Activated naive CD4-positive, alpha-beta T cell treated with anti-CD3 and anti-CD28 coated beads, Interleukin-2, amount 50 U/mL, for 72 hours (primary cell): ENCODE measurements at places on chromosomes 16 and 17.
A peak's percentile ranks its signal among the peaks of the same experiment; 100 is the strongest.

GRCh38 chr16:19907161-19907992 lies 22.7 kb upstream of the GPRC5B start:
- peak; percentile 81 for DNase-seq

- DNase-seq = no peak
Measured at GRCh38 chr17:53193044-53193443, 629.7 kb upstream of the KIF2B start.

DNA sequence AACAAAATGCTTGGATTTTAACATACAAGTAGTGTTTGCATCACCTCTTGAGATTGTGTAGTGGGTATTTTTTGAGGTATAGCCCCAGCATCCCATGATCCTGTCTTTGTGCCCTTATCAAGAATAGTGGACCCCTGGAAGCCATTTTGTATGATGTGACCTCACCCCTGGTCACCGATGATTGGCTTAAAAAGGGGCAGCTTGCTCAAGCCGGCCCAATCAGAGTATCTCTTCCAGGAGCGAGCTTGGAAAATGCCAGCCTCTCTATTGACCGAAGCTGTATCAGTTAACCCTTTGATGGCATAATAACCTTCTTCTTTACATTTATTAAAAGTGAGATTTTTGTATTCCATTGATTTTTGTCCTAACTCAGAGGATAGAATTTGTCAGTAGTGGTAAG lies 55.5 kb upstream of the FAM20A start:
- DNase-seq = no peak

- peak; percentile 14 for DNase-seq
Measured at GRCh38 chr17:61221597-61222471, 177.8 kb upstream of the TBX2 start.

DNA sequence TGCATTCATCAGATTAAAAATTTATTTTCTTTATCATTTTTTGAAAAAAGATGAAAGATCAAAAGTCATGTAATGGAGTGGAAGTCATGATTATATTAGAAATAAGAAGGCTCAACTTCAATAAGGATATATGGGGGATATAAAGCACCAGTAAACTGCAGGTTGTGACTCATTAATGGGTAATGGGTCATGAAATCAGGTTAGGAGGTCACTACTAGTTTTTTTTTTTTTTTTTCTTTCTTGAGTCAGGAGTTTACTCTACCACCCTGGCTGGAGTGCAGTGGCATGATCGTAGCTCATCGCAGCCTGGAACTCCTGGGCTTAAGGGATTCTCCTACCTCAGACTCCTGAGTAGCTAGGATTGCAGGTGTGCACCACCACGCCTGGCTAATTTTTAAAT lies 14.3 kb downstream of the EFCAB13 start:
- no peak for DNase-seq

GRCh38 chr16:73015612-73016487 lies 32.1 kb downstream of the ZFHX3 start:
- no peak for DNase-seq

GRCh38 chr16:2795395-2796143 lies 2.7 kb upstream of the PRSS41 start:
- no peak for DNase-seq

DNA sequence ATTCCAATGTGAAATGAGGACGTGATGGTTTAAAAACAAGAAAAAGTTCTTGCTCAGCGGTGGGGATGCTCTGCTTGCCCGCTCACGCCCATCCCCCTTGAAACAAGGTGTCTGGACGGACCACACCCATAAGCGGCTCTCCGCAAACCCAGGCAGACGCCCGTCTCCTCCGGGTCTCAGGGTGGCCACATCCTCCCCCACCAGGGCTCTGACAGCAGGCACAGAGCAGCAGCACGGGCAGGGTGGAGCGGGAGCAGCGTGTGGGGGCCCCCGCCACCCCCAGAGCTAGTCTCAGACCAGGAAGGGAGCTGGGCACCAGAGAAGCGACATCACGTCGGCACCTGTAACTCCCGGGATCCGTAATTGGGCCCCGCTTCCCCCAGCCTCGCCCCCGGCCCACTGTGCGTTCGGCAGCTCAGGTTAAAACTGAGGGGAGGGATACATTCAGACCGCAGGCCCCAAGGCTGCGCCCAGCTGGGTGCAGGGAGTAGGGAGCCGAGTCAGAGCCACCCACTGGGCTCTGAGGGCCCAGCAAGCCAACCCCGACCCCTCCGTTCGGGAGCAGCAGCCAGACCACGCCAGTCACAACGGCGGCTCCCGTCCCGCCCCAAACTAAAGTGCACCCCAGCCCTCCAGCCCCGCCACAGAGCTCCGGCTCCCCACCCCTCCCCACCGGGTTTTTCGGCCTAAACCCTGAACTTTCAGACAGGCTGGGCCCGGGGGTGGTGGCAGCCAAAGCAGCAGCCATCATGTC lies 22.0 kb downstream of the CLUH start:
- DNase-seq = no peak

- no peak for DNase-seq
Measured at GRCh38 chr17:49582055-49582722, 6.5 kb downstream of the NXPH3 start.

DNA sequence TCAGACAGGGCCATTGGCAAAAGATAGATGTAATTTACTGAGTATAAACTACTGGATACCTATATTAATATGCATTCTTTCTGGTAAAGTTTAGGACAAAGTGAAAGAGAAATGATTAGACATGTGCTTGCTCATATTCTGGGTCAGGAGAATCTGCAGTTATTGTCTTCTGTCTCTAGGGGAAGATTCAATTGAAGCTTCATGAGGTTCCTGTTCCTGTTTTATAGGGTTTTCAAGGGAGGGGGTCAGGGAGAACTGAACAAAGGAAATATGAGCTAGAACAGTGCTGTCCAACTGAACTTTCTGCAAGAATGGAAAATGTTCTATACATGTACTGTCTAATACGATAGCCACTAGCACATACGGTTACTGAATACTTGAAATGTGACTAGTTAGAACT lies 59.3 kb upstream of the CORO6 start:
- DNase-seq = no peak

DNA sequence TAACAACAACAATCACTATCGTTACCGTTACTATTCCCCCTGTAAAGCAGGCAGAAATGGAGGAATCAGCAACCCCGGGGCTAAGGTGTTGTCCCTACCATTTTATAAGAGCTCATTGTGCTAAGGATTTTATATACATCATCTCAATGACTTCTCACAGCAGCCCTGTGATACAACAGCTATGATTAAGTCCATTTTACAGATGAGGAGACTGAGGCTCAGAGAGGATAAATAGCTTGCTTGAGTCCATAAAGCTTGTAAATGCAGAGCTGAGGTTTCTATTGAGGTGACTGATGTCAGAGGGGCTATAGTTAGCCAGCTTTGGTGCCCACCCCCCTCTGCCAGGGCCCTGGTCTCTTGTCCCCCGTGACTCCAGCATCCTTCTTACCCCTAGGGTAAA lies 16.7 kb upstream of the PDK2 start:
- no peak for DNase-seq

DNA sequence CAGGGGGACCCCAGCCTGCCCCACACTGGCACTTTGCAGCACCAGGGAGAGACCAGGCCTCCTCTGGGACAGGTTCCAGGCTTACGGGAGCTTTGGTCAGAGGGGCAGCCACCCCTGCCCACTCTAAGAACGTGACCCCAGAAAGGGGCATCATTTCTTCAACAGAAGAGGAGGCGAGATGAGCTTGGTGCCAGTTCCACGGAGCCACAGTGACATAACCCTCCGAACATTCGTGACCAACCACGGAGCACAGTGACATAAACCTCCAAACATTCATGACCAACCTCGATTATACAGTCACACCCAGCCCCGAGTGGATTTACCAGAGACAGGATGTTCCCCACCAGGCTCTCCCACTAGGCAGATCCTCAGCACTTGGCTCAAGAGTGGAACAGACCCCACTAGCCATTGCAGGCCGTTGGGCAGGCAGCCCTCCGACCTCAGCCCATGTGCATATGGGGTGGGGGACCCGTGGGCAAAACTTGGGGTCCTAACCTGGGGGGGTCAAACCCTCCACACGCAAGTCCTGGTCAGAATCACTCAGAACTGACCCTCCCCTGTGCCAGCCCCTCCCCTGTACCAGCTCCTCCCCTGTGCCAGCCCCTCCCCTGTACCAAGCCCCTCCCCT lies 112.9 kb downstream of the METRNL start:
- peak; percentile 31 for DNase-seq

- peak; percentile 56 for DNase-seq
Measured at GRCh38 chr17:77594416-77595209, 363.9 kb upstream of the TNRC6C start.

- no peak for DNase-seq
Measured at GRCh38 chr17:71127416-71127815, 958.1 kb downstream of the KCNJ2 start.

DNA sequence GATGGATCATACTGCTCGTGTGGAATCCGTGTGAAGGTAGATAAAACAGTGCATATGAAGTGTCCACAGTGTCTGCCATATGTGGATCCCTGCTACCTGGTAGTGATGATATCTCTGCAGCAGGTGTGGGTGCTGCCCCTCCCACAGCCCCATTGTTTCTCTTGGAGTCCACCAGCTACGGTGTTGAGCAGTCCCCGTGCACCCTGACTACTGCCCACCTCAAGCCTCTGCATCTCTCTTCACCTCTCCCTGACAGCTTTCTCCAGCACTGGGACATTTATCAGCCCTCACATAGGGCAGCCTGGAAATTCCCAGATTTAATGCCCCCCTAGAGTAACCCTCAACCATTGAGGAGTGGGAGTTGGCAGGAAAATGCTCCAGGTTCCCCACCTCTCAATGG lies 244.7 kb downstream of the IRF8 start:
- DNase-seq = no peak

DNA sequence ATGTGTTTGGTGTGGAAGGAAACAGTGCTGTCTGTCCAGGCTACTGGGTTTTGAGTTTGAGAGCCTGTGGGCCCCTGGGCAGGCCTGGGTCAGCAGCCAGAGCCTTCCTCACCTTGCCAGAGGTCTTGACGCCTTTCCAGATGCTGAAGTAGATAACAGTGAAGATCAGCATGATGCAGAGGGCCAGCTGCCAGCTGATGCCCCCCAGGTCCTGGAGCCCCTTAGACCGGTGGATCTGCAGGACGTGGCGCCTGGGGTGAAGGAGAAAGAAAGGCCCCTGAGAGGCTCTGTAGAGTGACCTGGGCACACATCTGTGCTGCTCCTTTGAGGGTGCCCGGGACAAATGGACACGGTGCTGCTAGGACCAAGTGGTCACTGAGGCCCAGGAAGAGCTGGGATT lies 18.4 kb downstream of the SLC6A4 start:
- no peak for DNase-seq
